Hematopoietic multipotent progenitor cell (in vitro differentiated cells): ENCODE measurements at places on chromosomes 4 and X.

GRCh38 chrX:71671938-71672337 is 4.6 kb downstream of the LOC101059915 start:
- no peak for DNase-seq

GRCh38 chr4:133146574-133147241 is 2.4 kb upstream of the PCDH10 start:
- peak; percentile 56 for DNase-seq

DNA sequence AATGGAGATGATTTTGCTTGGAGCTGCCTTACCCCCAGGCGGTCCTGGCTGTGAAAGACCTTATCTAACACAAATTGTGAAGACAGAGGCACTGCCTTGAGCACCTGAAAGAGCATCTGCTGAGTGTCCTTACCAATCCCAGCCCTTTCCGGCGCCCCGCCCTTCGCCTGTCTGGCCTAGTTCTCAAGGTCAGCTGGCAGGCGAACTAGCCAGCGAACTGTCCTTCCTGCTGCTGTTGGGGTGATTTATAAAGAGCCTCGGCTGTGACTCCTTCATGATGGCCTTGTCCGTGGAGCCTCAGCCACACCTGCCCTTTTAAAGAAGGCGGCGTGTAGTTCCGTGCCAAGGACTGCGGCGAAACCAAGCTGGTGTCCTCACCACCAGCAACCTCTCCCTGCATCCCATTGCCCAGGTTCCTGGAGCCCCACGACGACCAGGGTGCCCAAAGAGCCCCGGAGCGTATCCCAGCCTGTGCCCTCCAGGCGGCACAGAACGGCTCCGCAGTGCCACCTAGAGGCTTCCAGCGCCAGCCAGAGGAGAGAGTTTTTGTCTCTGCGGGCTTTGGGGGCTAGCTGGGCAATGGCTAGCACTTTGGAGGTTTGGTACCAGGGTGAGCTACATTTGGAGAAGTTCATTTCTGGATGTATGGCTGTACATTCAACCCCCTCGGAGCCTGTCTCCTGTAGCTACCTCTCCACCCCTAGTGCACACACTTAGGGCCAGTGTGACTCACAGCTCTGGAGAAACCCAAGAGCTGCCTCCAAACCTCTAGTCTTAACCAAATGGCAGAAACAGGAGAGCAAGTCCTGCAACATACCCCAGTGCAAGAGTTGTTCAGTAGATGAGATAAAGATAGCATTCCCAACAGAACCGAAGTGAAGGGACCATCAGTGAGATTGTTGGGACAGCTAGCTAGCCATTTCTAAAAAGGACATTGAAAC is 36.8 kb upstream of the VMA21 start:
- peak; percentile 13 for DNase-seq

- no peak for DNase-seq
Measured at GRCh38 chr4:74120086-74120485, 21.1 kb upstream of the CXCL2 start.

DNA sequence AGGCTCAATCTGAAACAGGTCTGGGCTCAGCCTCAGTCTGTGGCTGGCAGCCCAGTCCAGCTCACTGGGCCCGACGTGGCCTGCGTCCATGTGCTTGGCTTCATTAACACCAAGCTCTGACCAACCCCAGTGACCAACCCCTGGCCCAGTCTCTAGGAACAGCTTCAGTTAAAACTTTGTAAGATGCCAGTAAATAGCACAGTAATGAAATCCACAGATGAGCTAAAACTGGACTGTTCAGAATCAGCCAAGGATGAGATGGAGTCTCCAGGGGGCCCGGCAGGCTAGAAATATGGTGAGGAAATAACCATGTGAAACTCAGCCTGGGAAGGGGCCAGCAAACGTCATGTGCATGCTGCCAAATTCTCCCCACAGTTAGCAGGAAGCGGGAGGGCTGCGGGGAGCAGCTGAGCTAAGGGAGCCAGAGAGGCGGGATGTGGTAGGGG is 37.1 kb upstream of the XPNPEP2 start:
- no peak for DNase-seq

DNA sequence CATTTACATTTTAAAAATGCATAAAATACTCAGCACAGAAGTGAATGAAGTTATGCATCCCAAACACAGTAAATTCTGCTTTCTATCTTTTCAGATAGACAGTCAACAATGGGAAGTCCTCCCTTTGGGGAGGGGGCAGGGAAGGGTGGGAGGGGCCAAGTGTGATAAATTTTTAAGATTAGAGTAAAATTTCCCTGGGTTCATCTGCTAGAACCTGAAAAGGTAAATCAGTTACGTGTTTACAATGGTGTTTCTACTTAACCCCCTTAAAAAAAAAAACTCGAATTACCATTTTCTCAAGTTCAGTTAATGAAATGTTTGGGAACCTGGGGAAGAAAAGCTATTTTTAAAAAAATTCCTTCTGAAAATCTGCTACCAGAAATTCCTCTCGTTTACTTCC is 9.1 kb downstream of the PITX2 start:
- peak; percentile 1 for DNase-seq

GRCh38 chrX:29090811-29091210 is 503.6 kb downstream of the IL1RAPL1 start:
- no peak for DNase-seq

DNA sequence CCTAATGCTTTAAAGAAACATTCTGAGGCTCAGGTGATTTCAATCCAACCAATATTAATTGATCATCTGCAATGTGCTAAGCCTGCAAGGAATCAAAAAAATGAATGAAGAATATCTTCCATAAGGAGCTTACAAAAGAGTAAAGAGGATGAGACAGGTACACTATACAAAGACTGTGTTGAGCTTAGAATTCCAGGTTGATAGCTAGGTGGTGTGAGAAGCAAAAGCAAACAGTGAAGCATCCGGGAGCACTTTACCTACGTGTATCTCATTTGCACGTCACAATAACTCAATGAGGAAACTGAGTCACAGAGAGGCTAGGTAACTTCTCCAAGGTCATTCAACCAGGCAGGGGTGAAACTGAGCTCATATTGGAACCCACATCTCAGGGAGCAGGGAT is 37.1 kb downstream of the FAM114A1 start:
- no peak for DNase-seq

DNA sequence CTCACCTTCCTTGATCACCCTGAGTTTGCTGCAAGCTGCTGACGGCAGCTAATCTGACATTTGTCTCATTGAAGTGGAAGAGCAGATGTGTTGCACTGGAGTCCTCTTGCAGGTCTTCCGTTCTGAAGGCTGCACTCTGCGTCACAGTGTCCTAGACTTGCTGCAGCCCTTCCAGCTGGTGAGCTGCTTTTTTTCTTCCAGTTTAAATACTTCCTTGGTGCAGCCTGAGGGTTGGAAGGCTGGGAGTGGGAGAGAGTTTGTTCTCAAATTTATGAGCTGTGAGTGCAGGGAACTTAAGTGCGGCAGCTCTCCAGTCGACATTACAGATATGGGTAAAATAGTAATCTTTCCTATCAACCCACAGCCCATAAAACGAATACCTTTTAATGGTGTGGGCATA is 303.6 kb upstream of the FAT1 start:
- DNase-seq = no peak

GRCh38 chr4:68693325-68694075 is 23.0 kb upstream of the UGT2B15 start:
- no peak for DNase-seq

DNA sequence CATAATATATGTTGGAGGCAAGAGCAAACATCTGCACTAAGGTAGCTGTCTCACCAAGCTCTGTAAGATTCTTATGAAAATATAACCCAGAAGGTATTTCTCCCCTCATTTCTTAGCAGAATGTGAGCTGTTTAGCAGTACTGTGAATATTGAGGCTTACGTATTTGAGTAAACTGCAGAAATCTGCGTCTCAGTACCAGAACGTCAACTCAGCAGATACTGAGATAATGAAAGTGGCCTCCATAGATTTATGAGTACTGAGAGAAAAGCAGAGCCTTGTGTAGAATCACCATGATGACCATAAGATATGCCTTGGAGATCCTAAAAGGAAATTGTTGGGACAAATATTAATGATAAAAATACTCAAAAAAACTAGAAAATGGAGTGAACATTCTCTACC is 296.7 kb upstream of the TECRL start:
- DNase-seq = no peak

GRCh38 chr4:100356172-100356571 is 161.7 kb downstream of the EMCN start:
- no peak for DNase-seq
